Glutamatergic neuron (in vitro differentiated cells): ENCODE measurements at places on chromosomes 12 and 14. TPM values are rescaled to one million over a fixed set of nuclear protein-coding genes. Genes with fewer than 3 reads are reported as not detected.

KRT81 gene
- not detected for total RNA-seq

DNA sequence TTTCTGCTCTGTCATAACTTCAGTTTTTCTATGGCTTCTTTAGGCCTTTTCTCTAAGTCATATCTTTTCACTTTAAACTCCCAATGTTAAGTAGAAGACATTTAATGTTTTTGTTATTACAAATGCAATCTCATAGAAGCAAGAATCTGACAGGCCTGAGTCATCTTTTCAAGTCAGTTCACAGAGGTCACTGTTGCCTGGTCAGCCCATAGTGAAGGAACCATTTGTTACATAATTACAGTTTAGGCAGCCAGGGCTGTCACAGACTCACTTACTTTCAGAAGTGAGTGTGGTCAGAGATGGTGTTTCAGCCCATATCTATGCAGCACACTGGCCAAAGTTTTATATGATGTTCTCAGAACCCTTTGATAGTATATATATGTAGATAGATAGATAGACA is 46.5 kb downstream of the CCER1 start:
- no peak overlapping the region for H3K4me3 ChIP-seq
- no peaks in the 10 kb centered on the region for H3K4me1 ChIP-seq
- no peaks in the 10 kb centered on the region for H3K27me3 ChIP-seq
- no peak overlapping the region for H3K27ac ChIP-seq
- no peaks in the 10 kb centered on the region for H3K36me3 ChIP-seq

- H3K36me3 ChIP-seq = no peaks in the 10 kb centered on the region
- no peaks in the 10 kb centered on the region for H3K27me3 ChIP-seq
- no peaks in the 10 kb centered on the region for H3K4me1 ChIP-seq
- H3K27ac ChIP-seq = no peak overlapping the region
- no peak overlapping the region for H3K4me3 ChIP-seq
Measured at GRCh38 chr14:35932136-35932535, 106.0 kb downstream of the BRMS1L start.

DNA sequence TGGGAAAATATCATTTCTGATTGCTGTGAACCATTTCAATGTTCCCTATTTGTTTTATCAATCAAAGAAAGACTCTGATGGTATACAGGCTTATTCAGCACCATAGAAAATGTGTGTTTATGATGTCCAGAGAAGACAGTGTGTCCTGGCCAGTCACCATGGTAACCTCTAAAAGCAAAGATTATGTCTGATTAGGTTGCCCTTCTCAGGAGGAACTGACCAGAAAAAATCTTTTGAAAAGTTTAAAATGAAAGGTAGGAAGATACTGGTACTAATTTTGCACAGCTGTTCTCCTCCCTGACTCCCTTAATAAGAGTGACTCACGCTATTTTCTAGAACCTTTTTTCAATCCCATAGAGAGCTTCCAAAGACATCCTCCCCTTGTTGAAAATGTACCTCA is 391.8 kb upstream of the DCN start:
- H3K27me3 ChIP-seq = no peaks in the 10 kb centered on the region
- H3K4me3 ChIP-seq = no peak overlapping the region
- no peak overlapping the region for H3K27ac ChIP-seq
